ENCODE measurements at places on chromosomes 7 and 10.

GRCh38 chr7:155373359-155374273, 75.9 kb downstream of the INSIG1 start:
- DNase-seq, result no peak

- no peak for DNase-seq
Observed at GRCh38 chr10:121243609-121244241, 354.5 kb downstream of the FGFR2 start.

- DNase-seq, result peak; percentile 87
Observed at GRCh38 chr7:111438369-111439289, 123.7 kb downstream of the IMMP2L start.

- DNase-seq, result peak; percentile 91
Observed at GRCh38 chr10:33193057-33193700, 141.3 kb downstream of the NRP1 start.

DNA sequence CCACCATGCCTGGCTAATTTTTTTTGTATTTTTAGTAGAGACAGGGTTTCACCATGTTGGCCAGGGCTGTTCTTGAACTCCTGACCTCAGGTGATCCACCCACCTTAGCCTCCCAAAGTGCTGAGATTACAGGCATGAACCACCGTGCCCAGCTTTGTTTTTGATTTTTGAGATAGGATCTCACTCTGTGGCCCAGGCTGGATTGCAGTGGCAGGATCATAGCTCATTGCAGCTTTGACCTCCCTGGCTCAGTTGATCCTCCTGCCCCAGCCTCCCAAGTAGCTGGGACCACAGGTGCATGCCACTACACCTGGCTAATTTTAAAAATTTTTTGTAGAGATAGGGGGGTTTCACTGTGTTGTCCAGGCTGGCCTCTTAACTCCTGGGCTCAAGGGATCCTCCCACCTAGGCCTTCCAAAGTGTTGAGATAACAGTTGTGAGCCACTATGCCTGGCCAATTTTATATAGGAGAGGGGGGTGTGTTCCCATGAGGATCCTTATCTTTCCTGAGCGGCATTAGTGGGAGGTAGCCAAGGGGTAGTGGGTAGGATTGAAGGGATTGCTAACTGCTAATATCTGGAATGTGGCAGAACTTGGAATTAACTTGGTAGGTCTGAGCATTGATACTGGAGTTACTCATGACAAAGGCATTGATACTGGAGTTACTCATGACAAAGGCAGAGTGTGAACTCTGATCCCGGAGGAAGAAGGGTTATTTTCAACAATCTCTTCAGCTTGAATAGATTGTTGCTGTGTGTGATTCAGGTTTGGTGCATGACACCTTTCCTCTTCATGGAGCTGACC, 1.0 kb upstream of the NOLC1 start:
- DNase-seq, result peak; percentile 56

GRCh38 chr10:118948786-118949185, 80.7 kb upstream of the NANOS1 start:
- DNase-seq, result no peak

- no peak for DNase-seq
Observed at GRCh38 chr7:36788825-36789470, 64.7 kb upstream of the AOAH start.

DNA sequence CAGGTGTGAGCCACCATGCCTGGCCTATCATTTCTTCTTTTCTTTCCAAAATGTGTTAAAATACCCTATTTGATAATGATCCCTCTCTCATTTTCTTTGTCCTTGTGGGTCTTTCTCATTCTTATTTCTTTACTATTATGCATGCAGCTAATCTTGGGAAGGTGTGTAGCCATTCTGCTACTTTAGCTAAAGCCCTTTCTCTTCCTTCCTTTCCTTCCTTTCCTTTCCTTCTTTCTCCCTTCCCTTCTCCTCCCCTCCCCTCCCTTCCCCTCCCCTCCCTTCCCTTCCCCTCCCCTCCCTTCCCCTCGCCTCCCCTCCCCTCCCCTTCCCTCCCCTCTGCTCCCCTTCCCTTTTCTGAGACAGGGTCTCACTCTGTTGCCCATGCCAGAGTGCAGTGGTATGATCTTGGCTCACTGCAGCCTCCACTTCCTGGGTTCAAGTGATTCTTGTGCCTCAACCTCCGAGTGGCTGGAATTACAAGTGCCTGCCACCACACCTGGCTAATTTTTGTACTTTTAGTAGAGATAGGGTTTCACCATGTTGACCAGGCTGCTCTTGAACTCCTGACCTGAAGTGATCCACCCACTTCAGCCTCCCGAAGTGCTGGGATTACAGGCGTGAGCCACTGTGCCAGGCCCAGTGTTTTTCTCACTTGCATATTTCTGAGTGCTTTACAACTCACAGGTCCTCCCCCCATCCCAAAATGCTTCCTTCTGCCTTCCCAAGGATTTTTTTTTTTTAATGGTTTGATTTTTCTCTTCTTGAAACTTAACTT, 42.3 kb downstream of the HIP1 start:
- DNase-seq, result no peak

DNA sequence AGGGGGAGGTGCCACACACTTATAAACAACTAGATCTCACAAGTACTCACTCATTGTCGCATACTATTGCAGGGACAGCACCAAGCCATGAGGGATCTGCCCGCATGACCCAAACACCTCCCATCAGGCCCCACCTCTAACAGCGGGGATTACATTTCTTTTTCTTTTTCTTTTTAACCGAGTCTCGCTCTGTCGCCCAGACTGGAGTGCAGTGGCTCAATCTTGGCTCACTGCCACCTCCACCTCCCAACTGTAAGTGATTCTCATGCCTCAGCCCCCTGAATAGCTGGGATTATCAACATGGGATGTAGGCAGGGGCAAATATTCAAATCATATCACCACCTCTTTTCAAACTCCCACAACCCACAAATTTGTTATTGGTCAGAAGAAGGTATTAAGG, 76.7 kb downstream of the SKAP2 start:
- no peak for DNase-seq

GRCh38 chr10:98446151-98446660, 529 bp downstream of the HPS1 start:
- peak; percentile 40 for DNase-seq

DNA sequence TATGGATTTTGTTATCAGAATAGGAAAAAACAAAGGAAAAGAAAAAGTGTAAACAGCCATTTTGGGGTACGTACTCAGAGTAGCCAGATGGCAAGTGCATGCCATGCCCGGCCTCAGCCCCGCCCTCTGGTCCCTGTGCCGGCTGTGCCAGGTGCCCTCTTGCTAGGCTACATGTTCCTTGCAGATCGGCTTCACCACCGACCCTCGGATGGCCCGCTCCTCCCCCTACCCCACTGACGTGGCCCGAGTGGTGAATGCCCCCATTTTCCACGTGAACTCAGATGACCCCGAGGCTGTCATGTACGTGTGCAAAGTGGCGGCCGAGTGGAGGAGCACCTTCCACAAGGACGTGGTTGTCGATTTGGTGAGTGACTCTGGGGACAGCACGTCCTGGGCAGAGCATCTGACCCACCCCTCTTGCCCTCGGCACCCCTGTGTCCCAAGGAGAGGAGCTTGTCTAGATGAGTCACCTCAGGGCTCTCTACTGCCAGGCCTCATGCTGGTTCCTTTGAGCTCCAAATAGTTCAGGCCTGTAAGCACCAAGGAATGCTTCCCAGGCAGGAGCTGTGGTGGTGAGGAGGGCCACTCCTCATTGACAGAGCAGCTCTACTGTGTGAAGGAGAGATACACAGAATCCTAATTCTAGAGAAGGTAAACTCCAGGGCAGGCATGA, 54.9 kb upstream of the ZMIZ2 start:
- peak; percentile 85 for DNase-seq

GRCh38 chr10:99941942-99942820, 67.6 kb downstream of the DNMBP start:
- DNase-seq, result peak; percentile 96

DNA sequence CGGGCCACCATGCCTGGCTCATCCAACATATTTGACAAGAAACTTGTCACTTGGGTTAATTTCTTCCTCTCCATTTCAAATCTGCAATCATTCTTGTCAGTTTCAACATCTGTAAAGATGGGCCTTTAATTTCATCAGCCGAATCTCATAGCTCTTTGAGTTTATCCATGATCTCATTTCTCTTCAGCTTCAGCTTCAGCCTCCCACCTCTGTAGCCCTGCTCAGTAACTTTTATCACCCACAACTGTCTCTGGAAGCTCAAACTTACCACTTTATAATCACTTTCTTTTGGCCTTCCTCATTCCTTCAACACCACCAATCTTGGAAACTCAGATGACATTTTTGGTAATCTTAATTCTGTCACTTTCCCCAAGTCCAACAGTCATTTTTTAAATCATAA, 83.2 kb downstream of the CPED1 start:
- DNase-seq, result no peak

GRCh38 chr7:63057265-63057664, 941.4 kb upstream of the ZNF722 start:
- no peak for DNase-seq

DNA sequence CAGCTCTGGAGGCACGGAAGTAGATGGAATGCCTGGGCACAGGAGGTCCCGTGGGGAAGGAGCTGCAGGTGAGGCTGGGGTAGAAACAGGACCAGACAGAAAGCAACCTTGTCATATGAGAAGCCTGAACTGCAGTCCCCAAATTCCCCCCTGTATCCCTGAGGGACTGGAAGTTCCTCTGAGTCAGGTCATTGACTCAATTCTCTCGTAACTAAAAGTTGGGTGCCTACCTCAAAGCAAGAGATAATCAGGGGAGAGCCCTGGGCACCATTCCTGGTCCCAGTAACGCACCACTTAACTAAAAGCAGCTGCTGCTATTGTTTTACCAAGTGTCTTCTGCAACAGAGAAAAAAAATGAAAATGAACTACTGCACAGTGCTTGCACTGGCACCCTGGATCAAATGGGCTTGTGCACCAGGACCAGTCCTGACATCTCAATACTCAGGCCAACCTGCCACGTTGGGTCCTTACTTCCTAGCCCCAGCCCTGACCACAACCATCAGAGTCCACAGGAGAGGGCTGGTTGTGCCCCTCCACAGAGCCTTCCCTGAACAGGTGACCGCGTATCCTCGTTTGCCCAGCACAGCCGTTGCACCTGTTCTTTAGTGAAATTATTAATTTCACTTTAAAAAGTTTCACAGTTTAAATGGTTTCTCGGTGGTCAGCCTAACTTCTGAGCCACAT, 79.3 kb downstream of the GRID1 start:
- DNase-seq, result no peak

DNA sequence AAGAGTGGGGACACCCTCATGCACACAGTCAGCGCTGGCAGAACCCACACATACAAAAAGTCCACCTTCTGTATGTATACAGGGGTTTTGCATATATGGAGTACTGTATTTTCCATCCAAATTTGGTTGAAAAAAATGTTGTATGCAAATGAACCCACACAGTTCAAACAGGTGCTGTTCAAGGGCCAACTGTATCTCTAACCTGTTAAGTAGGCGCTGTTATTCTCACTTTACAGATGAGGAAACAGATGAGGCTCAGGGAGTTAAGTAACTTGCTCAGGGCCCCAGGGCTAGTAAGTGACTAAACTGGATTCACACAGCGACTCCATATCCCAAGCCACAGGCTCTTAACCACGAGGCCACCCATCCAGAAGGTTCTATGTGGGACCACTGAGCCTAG, 69.9 kb downstream of the C10orf105 start:
- no peak for DNase-seq

DNA sequence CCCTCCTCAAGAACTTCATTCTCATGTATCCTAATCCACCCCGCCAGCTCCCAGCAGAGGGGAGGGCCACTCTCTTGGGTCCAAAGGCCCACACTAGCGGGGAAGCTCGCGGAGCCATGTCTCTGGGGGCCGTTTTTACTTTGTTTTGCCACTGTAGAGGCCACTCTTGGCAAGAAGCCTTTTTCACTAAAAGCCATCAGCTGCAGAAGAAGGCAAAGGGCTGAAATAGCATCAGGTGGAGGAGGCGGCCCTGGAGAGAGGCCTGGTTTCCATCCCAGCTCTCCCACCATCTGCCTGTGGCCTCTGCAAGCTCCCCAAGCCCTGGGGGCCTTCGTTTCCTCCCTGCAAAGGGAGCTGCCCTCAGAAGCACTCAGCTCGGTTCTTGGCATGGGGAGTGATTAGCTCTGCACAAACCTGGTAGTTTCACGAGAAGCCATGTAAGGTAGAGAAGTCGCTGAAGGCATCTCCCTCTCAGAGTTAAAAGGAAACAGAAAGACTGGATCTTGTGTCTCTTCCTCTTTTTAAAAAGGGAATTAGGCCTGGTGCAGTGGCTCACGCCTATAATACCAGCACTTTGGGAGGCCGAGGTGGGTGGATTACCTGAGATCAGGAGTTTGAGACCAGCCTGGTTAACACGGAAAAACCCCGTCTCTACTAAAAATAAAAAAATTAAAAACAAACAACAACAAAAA, 70.3 kb downstream of the PARP12 start:
- no peak for DNase-seq

DNA sequence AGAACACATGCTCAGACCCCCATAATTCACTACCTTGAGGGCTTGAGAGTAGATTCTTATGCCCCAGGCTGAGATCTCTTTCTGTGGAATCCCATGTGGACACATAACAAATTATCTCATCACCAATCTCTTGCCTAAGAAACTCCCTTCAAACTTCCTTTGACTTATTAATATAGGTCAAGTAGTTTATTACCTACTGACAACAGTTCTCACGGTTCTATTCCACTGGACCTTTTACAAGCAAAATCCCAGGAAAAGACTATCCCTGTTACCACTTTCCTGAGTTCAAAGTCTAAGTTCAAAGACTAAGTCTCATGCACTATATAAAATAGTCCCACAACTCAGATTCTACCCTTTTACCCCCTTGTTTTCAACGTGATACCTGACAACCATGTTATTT, 754.7 kb downstream of the SUGCT start:
- DNase-seq, result no peak

DNA sequence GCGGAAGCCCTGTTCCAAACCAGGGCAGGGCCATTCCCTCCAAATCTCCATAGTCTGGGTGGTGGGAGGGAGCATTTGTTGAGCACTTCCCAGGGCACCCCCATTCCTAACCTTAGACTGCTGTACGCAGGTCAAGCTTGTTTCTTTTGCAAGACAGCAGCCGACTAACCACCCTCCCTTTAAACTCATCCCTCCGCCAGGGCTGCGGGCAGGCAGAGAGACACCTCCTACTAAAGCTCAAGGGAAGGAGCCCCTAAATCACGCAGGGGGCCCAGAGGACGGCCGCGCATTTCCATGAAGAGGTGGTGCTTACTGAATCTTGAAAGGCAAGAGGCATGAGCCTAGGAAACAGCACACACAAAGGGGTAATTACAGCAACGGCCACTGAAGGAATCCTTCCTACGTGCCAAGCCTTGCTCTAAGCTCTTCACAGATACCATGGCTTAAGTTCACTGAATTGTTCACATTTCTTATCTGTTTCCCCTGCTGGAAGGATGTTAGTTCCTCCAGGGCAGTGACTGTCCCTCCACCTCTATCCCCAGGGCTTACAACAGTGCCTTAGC, 90.0 kb downstream of the PROSER2 start:
- DNase-seq, result peak; percentile 33
